ENCODE measurements at places on chromosomes 5 and 9. TPM values are rescaled to one million over a fixed set of nuclear protein-coding genes. Genes with fewer than 3 reads are reported as not detected.

- DNase-seq = no peak
These were observed 80.1 kb upstream of the ORM1 start for GRCh38 chr9:114242837-114243236.

The SOHLH1 gene
- not detected for total RNA-seq

- peak; percentile 53 for DNase-seq
These were observed 353.6 kb downstream of the SLIT3 start for GRCh38 chr5:168947212-168947868.

GRCh38 chr9:113464286-113464660 is 746 bp downstream of the RGS3 start:
- no peak for DNase-seq

- DNase-seq = no peak
These were observed 103.2 kb downstream of the MSX2 start for GRCh38 chr5:174827558-174827957.

DNA sequence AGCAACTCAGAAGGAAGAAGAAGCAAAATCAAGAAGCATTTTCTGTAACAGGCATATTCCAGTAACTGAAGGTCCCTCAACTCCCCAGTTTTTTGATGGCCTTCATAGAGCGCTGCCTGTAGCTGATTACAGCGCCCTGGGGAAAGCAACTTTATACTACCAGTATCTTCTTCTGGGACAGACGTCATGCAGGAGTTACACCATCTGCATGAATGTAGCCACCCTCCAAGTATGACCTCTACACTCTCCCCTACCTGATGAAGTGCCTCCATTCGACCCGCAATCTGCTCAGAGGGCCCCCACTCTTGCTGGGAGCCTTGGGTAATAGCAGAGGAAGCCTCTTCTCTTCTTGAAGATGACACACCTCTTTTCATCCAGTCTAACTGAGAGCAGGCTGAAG is 21.0 kb upstream of the SH3TC2 start:
- no peak for DNase-seq

GRCh38 chr5:97194366-97194765 is 11.3 kb upstream of the RIOK2 start:
- no peak for DNase-seq

All from progenitor cell of endocrine pancreas (in vitro differentiated cells).